ENCODE measurements at places on chromosomes 7 and 10.

DNA sequence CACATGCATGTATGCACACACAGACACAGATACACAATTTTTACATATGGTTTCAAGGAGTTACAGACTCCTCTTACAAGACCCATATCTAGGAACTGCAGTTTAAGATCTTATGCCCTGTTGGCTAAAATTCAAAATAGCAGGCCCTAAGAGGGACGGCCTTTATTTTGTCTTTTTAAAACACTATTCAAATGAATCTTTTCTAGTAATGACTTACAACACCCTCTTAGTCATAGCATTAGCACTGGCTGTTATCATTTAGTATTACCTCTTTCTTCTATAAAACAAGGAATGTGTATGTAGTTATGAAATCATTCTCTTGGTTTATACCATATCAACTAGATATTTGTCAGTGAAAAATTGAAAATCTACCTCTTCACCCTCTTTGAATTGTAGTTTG, 15.3 kb downstream of the PAPSS2 start:
- no peak for DNase-seq

DNA sequence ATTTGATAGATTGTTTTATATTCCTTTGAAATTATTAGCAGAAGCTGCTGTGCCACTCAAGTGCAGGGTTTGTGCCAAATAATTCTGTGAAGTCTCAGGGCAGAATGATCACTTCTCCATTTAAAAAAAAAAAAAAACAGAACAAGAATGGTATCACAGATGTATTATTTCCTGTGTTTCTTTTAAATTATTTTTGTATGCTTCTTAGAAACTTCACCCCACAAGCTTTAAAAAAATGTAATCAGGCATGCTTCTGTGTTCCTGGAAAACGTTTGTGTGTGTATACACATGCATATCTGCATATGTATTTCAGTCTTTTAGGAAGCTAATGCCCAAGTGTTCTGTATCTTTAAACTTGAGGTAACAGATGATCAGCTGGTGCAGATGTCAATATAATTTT, 6.3 kb upstream of the CD36 start:
- DNase-seq: no peak

DNA sequence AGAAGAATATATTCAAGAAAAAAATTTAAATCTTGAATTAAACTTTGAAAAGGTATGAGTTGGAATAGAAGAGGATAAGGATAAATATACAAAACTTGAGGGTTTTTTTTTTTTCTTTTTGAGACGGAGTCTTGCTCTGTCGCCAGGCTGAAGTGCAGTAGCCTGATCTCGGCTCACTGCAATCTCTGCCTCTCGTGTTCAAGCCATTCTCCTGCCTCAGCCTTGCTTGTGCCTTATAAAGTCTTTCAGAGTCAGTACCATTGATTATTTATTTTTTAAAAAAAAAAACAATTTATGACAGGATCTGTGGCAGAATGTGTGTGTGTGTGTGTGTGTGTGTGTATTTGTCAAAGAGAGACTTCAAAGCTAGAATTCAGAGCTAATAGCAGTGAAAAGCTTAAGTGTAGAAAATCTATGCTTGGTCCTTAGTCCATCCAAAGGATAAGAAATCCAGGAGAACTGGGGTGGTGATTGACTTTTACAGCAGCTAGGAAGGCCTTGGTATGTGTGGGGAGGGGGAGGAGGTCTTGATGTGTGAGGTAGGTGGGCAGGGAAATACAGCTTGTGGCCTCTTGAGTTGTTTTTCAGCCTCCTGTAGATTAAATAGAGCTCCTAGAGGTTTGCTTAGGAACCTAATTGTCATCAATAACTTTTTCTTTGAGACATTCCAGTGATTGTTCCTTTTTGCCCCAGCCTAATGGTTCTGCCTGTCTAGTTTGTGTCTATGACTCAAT, 2.4 kb downstream of the HECTD2 start:
- no peak for DNase-seq

GRCh38 chr10:77082601-77083252, 554.9 kb downstream of the KCNMA1 start:
- peak; percentile 39 for DNase-seq

Data from T47D (cell line).